Right cardiac atrium (tissue), 5 donors: ENCODE measurements at places on chromosomes 5 and 9. TPM values are rescaled to one million over a fixed set of nuclear protein-coding genes. Genes with fewer than 3 reads are reported as not detected.

- no peak for DNase-seq
These were observed 20.9 kb upstream of the HAPLN1 start for GRCh38 chr5:83741571-83741970.

- DNase-seq: no peak
These were observed 21.7 kb downstream of the ABO start for GRCh38 chr9:133253268-133253667.

TMEM215 gene
- not detected for total RNA-seq

GRCh38 chr9:91035825-91036208 is 234.2 kb downstream of the SYK start:
- no peak for DNase-seq

PRELID1 gene
- total RNA-seq: 55.7 TPM

ZNF618 gene
- 2.7 TPM for total RNA-seq

- no peak for DNase-seq
These were observed 144.1 kb upstream of the ACOT12 start for GRCh38 chr5:81537905-81538547.

DNA sequence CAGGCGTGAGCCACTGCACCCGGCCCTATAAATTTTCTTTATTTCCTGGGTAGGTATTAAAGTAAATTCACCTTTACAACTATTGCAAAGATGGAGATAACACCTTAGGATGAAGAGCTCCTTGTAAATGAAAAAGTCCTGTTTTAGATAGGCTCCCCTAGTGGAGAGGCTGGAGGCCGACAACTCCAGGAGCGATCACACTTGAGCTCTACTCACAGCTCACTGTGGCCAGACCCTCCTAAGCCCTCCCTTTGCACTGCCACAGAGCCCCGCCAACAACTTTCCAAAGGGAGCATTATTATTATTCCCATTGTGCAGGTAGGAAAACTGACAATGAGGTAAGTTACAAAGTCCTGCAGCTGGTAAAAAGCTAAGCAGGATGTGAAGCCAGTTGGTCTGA is 139.1 kb upstream of the ERCC6L2 start:
- no peak for DNase-seq

- DNase-seq: no peak
These were observed 16.0 kb downstream of the FYB1 start for GRCh38 chr5:39203275-39203922.

DNA sequence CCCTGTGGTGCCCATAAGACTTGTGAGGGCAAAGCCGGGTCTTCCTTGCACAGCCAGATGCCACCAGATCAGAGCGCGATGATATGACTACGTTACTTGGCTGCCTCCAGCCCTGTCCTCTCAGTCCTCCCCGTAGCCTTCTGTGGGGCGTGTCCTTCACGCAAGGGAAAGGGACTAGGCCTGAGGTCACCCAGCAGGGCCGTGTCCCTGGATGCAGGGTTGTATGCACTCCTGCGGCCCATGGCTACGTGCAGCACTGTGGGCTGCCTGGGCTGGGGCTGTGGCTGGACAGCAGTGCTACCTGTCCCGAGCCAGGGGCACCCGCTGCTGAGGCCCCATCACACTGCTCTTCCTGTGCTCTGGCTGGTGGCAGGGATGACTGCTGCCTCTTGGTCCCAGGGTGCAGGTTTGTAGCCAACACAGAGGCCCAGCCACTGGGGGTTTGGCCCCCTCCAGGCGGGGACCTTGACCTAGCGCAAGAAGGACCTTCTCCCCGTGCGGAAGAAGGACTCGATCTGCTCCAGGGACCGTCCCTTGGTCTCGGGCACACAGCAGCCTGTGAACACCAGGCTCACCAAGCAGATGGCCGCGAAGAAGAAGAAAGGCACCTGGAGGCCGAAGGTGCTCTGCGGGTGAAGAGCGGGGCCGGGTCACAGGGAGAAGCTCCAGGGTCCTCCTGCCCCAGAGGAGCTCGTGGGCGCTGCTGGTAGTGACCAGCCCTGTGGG is 7.2 kb downstream of the SLC2A6 start:
- DNase-seq: no peak

- no peak for DNase-seq
These were observed 281.7 kb upstream of the TRPM3 start for GRCh38 chr9:71403106-71403505.

DNA sequence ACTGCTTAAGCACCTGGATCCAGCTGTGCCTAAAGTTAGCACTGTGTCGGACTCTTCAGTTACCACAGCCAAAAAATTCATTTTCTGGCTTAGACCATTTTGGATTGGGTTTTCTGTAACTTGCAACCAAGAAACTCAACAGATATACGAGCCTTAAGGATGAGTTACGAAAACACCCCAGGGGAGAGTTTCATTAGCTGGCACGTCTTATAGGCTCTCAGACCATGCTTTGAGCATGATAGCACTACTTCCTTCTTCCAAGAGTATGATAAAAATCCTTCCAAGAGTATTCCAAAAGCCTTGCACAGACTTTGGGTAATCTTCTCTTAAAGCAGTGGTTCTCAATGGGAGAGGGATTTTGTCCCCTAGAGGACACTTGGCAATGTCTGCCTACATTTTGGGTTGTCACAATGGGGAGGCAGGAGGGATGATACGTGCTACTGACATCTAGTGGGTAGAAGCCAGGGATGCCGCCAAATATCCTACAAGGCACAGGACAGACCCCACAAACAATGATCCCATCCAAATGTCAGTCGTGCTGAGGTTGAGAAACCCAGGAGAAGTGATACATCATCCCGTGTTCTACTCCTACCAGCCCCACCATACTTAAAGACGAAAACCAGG is 64.8 kb downstream of the SMIM23 start:
- no peak for DNase-seq

DNA sequence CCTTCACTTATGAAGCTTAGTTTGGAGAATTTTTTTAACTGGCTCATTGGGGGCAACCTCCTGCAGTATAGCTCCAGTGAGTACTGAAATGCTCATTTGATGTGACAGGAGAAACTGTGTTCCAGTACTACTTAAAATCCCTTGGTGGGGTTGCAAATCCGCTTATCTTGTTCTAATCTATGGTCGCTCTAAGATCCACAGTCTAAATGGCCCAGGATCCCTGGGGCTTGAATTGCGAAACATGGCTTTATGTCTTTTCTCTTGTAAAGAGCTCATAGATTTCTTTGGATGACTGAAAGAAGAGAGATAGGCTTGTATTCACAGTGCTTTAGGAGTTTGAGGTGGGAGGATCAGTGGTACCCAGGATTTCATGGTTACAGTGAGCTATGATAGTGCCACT is 52.7 kb downstream of the ADAMTSL1 start:
- DNase-seq: no peak

- DNase-seq: no peak
These were observed 356.8 kb downstream of the ADGRV1 start for GRCh38 chr5:90915393-90915792.

ACSL6 gene
- 1.7 TPM for total RNA-seq

ZNF483 gene
- total RNA-seq: 10.8 TPM
